ENCODE measurements at places on chromosomes 4 and X.

- peak; percentile 5 for DNase-seq
Measured at GRCh38 chr4:20251796-20252655, at the start of gene SLIT2. Gene SLIT2 (plus strand): TSS chr4:20251905. CDS start chr4:20253816, 1,911 bp downstream.

GRCh38 chrX:114134465-114134864, 449.4 kb upstream of the HTR2C start:
- DNase-seq = no peak

GRCh38 chr4:110195561-110196205, 2.7 kb downstream of the ELOVL6 start:
- no peak for DNase-seq

DNA sequence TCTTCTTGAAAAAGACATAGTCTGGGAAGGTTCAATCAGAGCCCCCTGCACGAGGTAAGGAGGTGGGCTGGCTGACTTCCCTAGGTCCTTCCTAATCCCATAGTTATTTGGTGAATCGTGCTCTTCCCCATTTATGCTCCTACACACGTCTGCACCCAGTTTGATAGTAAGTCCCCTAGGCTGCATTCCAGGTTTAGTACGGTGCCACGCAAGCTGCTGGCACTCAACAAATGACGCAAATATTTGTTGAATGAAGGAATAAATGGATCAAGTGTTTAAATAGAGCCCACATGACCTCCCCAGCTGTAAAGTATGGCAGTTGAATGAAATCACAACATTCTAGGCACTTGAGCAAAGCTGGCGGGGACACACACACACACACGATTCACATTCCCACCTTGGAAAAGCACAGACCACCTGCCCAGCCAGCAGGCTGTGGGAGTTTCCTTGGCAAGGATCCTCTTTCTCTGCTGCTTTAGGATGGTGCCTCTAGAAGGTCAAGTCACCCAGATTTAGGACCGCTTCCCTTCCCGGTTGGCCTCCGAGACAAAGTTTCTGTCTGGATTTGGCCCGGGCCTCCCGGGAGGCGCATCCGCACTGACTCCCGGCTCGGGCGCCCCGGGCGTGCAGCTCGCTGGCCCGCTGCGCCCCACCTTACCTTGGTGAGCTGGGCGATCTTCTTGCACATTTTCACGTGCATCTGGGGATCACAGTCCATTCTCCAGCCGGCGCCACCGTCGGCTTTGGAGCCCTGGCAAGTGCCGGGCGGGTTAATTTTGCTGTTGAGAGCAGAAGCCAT, 721 bp downstream of the FAM184B start:
- DNase-seq = no peak

- peak; percentile 31 for DNase-seq
Measured at GRCh38 chr4:26322346-26322745, 1.5 kb downstream of the RBPJ start.

- no peak for DNase-seq
Measured at GRCh38 chr4:147012059-147012707, 66.5 kb upstream of the TTC29 start.

DNA sequence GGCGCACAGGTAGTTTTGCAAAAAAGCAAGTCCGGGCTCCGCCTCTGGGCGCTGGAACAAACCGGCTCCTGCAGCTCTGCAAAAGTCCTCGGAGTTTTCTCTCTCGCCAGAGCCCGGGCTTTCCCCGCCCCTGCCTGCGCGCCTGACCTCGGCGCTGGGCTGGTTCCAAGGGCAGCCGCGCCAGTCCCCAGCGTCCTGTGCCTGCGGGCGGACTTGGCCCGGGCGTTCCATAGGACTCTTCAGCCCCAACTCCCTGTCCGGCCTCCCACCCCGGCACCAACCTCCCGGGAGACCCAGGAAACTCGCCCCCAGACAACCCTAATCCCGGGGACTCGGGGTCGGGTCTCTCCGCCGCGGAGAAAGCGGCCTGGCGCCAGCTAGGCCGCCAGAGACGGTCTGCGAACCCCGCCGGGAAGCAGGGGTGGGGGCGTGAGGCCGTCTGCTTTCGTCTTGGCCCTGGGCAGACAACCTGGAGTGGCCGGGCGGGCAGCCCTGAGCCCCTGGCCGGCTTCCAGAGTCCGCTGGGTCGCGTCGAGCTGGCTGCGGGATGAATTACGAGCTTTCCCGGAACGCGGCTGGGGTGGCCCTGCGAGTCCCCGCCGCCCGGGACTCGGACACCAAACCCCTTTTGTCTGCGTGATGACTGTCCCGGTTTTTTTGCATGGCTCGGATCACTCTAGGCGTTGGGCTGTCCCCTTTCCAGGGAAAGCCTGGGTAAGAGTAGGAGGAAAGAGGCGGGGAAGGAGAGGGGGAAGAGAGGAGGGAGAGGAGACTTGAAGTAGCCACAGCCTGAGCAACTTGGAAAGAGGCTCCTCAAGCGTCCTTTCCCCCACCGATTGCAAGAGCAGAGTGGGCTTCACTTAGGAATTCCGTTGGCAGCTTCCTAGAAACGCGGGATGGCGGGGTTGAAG, 916 bp downstream of the MXRA5 start:
- DNase-seq = no peak

DNA sequence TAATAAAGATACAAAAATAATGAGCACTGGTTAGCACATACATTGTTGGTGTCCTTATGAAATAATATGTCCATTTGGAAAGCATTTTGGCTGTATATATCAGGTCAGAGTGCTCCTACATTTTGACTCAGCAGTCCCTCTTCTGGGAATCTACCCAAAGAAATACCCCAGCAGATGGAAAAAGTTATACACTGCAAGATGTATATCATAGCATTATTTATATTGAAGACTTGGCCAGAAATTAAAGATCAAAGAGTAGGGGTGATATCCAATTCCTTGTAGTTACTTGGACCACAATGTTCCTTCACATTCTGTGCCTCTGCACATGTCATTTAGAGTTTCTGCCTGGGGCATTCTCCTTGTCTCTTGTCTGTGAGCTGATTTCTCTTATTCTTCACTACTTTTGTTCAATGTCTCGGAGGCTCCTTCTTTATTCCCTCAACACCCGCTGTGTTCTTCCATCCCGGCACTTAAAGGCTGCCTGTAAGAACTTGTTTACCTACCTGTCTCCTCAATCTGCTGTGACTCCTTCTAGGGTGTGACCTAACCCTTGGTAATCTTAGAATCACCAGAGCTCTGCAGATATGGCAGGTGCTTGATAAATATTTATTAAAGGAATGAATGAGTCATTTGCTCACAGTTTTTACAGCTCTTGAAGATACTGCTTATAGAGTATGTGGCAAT, 3.1 kb upstream of the TSPAN5 start:
- DNase-seq = no peak

- no peak for DNase-seq
Measured at GRCh38 chr4:82706349-82707000, 92.1 kb downstream of the SCD5 start.

- no peak for DNase-seq
Measured at GRCh38 chr4:2036866-2037265, 22.3 kb upstream of the NAT8L start.

DNA sequence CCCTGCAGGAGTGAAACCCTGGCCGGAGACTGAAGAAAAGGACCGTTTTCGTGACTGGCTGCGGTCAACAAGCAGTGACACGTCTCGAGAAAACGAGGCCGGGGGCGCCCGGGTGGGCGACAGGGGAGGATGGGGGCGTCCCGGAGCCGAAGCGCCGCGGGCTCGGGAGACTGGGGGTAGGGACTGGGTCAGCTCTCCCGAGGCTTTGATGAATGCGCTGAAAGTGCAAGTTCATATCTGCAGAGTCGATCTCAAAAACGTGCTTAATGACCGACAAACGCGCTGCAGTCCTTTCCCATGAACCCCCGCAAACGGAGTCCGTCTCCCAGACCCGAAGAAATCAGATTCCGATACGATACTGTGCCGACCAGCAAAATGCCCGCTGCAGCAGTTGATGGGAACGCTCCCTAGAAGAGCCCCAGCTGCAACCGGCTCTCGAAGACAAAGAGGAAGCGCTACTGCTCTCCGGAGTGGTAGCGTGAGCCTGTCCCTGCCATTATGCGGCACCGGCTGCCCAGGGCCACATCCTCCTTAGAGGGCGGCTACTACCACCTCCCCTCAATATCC, 806 bp upstream of the CD99L2 start:
- peak; percentile 28 for DNase-seq

- no peak for DNase-seq
Measured at GRCh38 chr4:111143510-111143909, 520.6 kb upstream of the PITX2 start.

All from activated naive CD4-positive, alpha-beta T cell treated with Interleukin-2 at 50 U/mL for 16 hours (primary cell).